ENCODE measurements at places on chromosomes 7 and 10. TPM values are rescaled to one million over a fixed set of nuclear protein-coding genes. Genes with fewer than 3 reads are reported as not detected.

Gene AKR1C3
- total RNA-seq: 144 TPM

Gene GIMAP7
- total RNA-seq: 30.9 TPM

Gene PRSS2
- 0.27 TPM for total RNA-seq

Gene LAMTOR4
- total RNA-seq: 72.7 TPM

Gene CYCS
- total RNA-seq: 102 TPM

Gene PIK3CG
- 22.9 TPM for total RNA-seq

Gene HECW1
- not detected for total RNA-seq

Gene CHAT
- total RNA-seq: not detected

Gene PRKCQ
- total RNA-seq: 0.72 TPM

Gene SPDYE16
- total RNA-seq: not detected

Gene STAMBPL1
- total RNA-seq: 6.5 TPM

Gene NEUROG3
- not detected for total RNA-seq

Gene STK32C
- 7.6 TPM for total RNA-seq

Gene AMPH
- not detected for total RNA-seq

Gene PRSS37
- not detected for total RNA-seq

Gene CASTOR2
- 10.8 TPM for total RNA-seq

Gene PALD1
- 38.7 TPM for total RNA-seq

Gene IPMK
- 20.9 TPM for total RNA-seq

Gene SRRM3
- total RNA-seq: 0.80 TPM

Gene RTKN2
- 0.80 TPM for total RNA-seq
